ENCODE measurements at places on chromosomes 16 and 17.

GRCh38 chr16:57993897-57994296, 6.6 kb downstream of the ZNF319 start:
- DNase-seq: no peak

GRCh38 chr17:33229499-33229898, 63.6 kb downstream of the ASIC2 start:
- no peak for DNase-seq

DNA sequence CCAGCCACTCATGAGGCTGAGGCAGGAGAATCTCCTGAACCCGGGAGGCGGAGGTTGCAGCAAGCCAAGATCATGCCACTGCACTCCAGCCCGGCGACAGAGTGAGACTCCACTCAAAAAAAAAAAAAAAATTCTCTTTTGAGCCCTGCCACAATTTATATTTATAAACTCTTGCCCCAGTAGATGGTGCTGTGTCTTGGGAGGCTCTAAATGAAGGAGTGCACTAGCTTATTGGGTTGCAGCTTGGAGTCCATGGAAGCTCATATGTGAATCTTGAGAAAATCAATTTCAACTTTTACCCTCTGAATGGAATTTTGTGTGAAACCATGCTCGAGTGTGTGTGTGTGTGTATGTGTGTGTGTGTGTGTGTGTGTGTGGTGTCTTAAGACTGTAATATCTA, 420.1 kb downstream of the HS3ST4 start:
- no peak for DNase-seq

GRCh38 chr16:85929259-85929721, 30.3 kb downstream of the IRF8 start:
- DNase-seq: no peak

DNA sequence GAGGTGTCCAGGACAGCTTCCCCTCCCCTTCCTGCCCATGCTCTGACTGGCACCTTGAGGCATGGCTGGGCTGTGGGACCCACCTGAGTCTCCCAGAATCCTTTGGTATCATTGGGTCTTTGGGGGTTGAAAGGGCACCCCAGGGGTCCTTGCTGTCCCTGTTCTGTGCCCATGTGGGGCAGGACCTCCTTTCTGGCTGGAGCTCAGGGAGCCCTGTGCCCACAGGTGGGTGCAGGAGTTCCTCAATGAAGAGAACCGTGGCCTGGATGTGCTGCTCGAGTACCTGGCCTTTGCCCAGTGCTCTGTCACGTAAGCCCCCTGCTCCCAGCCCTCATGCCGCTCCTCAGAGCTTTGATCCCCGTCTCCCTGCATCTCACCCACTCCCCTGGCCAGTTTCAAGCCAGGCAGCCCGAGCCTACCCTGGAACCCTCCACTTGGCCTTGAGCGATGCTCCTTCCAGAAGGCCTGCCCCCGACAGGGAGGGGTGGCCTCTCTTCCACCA, 11.8 kb downstream of the FMNL1 start:
- no peak for DNase-seq

GRCh38 chr17:4719684-4720221, 9.3 kb downstream of the ARRB2 start:
- DNase-seq: no peak

GRCh38 chr17:47707056-47707804, 13.3 kb downstream of the TBKBP1 start:
- DNase-seq: no peak

DNA sequence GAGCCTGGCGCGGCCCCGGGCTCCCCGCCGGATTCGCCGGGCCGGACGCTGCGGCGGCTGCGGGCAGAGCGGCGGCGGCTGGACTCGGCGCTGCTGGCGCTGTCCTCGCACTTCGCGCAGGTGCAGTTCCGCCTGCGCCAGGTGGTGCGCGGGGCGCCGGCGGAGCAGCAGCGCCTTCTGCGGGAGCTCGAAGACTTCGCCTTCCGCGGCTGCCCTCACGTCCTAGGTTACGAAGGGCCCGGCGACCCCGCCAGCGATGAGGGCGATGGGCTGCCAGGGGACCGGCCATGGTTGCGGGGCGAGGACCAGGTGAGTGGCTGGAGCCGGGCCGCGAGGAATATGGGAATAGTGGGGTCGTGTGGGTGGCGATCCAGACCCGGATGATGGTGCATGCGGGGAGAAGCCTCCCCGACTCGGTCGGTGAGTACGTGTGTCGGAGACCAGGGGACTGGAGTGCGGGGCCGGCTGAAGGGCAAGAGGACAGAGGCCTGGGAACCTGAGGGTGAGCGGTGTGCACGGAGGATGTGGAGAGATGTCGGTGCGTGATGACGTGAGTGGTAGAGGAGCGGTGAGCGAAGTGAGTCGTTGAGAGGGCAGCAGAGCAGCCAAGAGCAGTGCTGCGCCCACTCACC, 517 bp downstream of the RUNDC1 start:
- DNase-seq: peak; percentile 55

DNA sequence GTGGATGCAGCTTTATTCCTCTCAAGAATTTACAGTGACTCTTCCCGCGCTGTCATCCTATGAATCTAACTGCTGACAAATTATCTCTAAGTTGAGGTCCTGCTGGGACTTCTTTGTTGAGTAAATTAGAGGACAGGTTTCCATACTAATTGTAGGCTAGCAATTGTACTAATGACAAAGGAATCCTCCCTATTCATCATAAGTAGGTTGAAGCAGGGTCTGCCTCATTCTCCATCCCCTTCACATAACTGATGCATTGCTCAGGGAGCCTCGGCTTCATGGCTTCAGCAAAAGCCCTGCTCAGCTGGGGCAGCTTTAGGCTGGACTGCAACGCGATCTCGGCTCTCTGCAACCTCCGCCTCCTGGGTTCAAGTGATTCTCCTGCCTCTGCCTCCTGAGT, 83.1 kb upstream of the IRX6 start:
- no peak for DNase-seq

GRCh38 chr17:7483255-7484066, 705 bp upstream of the POLR2A start:
- DNase-seq: peak; percentile 88

DNA sequence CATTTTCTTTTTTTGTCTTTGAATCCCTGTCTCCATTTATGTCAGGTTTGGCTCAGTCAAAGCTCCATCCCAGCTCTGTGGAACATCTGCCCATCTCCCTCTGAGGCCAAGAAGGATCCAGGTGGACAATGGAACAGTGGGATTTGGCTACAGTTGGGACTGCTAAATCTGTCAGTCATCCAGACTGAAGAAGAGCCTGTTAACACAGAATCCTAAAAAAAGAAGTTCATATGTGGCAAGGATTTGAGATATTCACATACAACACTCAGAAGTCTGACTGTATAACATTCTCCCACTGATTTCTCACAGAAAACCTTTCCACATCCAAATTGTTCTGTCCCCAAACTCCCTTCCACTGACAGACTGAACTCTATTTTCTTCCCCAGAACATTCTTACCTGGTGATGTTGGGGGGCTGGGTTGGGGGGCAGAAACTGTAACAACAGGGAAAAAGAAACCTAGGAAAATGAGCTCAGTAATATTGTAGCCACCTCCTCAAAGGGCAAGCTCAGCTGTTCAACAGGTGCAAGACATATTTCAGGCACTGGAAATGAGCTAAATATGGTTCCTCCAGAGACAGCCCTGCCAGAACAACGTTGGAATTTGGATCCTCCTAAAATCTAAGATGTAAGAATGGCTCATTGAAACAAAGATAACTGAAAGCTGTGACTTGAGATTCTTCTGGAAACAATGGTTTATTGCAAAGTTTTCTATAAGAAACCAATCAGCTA, 301.5 kb upstream of the CDH5 start:
- DNase-seq: no peak

Data from stimulated activated CD4-positive, alpha-beta T cell treated with anti-CD3 and anti-CD28 coated beads, Interleukin-2, amount 100 ng/mL, for 4 hours (primary cell).